Right kidney (tissue), 9 donors: ENCODE measurements at places on chromosomes 16 and 17.

- DNase-seq, result no peak
Observed at GRCh38 chr16:56980792-56981724, 8.3 kb upstream of the NLRC5 start.

DNA sequence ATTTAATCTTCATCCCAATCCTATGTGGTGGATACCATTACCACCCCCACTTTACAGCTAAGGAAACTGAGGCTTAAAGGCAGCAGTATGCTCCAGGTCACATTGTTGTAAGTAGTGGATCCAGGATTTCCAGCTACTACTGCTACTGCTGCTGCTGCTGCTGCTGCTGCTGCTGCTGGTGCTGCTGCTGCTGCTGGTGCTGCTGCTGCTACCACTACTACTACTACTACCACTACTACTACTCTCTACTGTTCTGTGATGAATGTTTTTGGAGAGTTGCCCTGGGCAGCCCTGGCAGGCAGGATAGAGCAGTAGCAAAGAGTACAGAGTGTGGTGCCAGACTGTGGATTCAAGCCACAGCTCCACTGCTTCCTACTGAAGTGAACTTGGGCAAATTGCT, 49.3 kb upstream of the SLC12A3 start:
- no peak for DNase-seq

GRCh38 chr16:65922923-65923322, 443.6 kb upstream of the CDH5 start:
- no peak for DNase-seq

DNA sequence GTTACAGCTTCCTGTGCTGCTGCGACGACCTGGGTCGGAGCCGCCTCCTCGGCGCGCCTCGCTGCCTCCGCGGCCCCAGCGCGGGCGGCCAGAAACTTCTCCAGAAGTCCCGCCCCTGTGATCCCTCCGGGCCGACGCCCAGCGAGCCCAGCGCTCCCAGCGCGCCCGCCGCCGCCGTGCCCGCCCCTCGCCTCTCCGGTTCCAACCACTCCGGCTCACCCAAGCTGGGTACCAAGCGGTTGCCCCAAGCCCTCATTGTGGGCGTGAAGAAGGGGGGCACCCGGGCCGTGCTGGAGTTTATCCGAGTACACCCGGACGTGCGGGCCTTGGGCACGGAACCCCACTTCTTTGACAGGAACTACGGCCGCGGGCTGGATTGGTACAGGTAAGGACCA, 746 bp downstream of the HS3ST2 start:
- DNase-seq, result no peak

DNA sequence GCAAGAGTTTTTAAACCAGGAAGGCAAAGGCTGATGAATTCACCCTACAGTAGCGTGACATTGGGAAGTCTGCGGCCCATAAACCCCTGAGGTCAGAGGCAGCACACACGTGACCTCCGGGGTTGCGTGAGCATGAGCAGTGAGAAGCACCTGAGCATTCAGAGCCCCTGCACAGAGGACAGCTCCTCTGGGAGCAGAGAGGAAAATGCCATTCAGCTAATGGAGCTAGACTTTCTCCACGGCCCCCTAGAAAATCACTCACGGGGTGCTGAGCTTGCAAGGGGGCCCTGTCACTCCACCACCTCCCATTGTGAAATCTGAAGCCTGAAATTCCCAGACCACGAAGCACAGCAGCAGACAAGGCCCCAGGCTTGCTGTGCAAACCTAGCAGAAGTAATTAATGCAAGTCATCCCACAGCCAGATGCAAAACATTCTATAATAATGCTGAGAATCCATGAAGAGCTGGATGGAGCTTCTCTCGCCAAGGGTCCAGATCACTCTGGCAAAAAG, 114.9 kb upstream of the RCVRN start:
- DNase-seq, result peak; percentile 51

DNA sequence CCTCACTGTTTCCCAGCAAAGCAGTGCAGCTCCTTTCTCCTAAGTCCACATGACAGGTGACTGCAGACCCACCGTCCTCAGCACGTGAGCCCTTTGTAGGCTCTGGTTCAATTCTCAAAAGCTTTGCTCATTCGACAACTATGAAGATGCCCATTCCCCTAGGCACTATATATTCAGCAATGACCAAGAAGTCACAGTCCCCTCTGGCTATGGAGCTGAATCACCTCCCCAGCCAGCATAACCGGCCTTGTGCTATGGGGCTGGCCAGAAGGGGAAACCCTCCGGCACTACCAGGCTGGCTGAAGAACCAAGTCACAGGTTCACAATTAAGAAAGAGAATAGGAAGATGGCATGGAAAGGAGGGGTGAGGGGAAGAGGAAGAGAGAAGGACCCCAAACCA, 139.7 kb downstream of the WSCD1 start:
- DNase-seq, result no peak

GRCh38 chr17:81582341-81582740, 30.2 kb upstream of the FAAP100 start:
- no peak for DNase-seq

- DNase-seq, result no peak
Observed at GRCh38 chr17:55275894-55276804, 11.4 kb downstream of the HLF start.

- no peak for DNase-seq
Observed at GRCh38 chr17:74814453-74814852, 38.3 kb upstream of the NAT9 start.

GRCh38 chr16:50909831-50910735, 168.2 kb downstream of the CYLD start:
- DNase-seq, result no peak

DNA sequence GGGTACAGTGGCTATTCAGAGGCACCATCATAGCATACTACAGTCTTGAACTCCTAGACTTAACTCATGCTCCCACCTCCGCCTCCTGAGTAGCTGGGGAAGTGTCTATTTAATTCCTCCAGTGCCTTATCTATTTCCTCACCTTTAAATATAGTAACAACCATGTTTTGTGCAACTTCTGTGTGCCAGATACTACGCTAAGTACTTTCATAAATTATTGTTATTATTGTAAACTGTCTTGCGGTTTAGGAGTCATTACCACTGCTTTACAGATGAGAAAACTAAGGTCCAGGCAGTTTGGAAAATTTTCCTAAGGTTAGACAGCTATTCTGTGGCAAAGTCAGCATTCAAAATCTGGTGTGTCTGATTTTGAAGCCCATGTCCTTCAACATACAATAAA, 359.1 kb upstream of the XYLT1 start:
- no peak for DNase-seq

GRCh38 chr16:69435977-69436820, 11.8 kb downstream of the CYB5B start:
- no peak for DNase-seq

DNA sequence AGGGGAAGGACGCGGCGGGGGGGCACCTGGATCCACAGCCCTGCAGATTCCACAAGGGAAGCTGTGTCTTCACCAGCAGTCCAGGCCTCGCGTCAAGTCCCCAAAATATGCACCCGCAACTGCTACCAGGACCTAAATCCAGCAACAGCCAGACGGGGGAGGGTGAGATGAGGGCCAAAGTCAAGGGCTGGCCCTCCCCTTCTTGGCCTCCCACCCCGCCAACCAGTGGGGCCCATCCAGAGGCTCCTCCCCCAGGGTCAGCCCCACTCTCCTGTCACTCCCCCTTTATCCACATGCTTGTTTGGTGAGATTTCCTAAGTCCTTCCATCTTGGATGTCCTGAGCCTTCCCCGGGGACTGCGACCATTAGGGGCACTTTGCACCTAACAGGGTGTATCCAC, 138.7 kb downstream of the ENGASE start:
- DNase-seq, result no peak

DNA sequence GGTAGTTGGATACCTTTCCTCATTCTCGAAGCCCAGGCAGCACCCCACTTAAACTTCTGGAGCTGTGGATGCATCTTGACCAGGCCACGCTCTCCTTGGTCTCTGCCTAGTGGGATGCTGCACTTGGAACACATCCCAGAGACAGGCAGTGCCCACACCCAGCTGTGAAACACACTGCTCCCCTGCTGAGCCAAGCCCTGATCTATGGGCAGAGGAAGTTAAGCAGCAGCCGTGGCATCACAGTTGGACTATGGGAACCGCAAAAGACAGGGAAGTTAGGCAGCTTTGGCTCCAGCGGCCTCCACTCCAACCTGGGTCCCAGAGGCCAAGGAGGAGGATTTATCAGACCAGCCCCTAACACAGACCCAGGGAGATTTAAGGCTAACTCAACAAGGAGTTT, 284.8 kb upstream of the CCL2 start:
- DNase-seq, result no peak

DNA sequence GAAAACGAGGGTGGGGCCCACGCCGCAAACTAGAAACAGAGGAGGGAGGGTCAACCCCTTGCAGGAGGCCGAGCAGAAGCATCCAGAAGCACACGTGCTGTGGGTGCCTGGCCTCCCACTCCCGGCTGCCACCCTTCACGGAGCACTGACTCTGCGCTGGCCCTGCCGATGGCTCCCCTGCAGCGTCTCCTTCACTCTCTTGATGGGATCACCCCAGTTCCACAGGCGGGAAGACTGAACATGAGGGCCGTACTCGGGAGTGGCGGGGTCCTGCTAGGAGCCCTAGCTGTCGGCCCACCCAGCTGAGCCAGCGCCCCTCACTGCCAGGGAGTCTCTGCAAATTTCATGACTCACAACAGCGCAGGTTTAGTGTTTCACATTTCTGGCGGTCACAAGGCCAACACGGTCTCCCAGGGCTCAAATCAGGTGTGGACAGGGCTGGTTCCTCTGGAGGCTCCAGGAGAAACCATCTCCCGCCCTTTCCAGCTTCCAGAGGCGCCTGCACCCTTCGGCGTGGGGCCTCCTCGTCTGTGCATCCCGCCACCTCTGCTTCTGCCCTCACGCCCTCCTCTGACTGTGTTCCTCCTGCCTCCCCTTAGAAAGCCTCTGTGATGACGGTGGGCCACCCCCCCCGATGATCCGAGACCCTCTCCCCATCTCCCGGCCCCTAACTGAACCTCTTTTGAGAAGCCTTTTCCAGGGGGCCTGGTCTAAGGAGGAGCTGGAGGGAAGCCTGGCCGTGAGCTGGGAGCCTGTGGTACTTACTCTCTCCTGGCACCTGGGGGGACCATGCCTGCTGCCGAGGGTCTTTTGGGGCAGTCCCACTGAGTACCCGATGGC, 2.0 kb downstream of the PTX4 start:
- DNase-seq, result no peak

GRCh38 chr16:80788027-80788426, 16.4 kb downstream of the CDYL2 start:
- DNase-seq, result no peak

DNA sequence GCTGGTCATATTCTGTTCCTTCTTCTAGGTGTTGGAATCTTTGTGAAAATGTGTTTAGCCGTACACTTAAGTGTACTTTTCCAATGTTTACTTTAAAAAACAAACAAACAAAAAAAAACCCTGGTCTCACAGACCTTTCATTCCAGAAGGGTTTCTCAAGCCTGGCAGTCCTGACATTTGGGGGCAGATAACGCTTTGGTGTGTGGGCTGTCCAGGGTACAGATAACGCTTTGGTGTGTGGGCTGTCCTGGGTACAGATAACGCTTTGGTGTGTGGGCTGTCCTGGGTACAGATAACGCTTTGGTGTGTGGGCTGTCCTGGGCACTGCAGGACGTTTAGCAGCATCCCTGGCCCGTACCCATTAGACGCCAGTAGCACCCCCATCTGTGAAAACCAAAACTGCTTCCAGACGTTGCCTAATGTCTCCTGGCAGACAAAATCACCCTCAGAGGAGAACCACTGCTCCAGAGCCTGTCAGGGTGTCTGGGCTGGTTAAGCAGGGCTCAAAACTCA, 15.2 kb upstream of the FLCN start:
- DNase-seq, result no peak

DNA sequence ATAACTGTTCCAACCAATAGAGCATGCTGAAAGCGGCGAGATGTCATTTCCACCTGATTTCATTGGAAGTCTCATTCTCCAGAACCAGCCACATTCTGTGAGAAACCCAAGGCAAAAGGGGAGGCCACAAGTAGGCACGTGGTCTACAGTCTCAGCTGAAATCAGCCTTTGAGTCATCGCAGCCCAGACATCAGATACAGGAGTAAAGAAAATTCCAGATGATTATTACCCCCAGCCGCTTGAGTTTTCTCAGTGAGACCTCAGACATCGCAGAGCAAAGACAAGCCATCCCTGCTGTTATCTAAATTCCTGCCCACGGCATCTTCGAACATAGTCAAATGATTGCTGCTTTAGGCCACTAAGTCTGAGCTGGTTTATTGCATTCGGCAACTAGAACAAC, 23.1 kb downstream of the STAT3 start:
- DNase-seq, result no peak

DNA sequence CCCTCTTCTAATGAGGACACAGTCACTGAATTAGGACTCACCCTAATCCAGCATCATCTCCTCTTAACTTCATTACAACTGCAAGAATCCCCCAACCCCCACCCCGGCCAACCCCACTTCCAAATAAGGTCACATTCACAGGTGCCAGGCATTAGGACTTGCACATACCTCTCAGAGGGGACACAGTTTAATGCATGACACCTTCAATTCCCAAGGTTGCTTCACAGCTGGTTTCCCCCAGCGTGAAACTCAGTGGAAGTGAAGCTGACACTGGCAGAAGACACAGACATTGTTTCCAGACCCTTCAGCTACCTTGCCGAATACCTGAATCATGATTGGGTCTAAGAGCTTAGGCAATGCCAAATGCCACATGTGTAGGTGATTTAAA, 217.0 kb upstream of the DYNLRB2 start:
- no peak for DNase-seq

DNA sequence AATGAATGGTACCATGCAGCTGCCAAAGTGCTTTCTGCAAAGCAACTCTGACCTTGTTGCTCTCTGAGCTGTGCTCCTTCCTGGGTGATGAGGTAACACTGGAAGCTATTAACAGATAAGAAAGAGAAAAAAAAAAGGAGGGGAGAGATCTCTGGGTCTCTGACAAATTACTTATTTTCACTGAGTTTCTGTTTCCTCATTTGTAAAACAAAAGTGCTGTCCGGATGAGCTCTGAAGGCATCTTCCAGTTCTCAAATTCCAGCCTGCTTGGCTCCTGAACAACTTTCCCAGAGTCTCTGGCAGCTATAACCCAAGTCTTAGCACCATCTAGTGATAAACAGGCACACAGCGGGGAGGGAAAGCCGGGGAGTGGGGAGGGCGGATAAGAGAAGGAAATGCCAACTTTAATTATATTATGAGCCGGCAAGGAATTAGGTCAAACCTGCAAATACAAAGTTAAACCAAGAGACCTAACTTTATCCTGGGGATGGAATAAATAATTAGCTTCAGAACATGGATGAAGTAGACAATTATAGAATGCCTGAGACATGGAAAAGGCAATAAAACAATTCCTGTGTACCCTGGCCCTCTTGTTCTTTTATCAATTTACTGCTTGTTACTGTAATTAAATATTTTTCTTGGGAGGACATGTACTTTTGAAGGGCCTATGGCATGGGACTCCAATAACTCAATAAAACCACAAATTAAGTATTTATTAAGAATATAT, 61.3 kb upstream of the KIFC3 start:
- no peak for DNase-seq

GRCh38 chr17:61361084-61361483, 38.6 kb upstream of the TBX2 start:
- DNase-seq, result no peak

DNA sequence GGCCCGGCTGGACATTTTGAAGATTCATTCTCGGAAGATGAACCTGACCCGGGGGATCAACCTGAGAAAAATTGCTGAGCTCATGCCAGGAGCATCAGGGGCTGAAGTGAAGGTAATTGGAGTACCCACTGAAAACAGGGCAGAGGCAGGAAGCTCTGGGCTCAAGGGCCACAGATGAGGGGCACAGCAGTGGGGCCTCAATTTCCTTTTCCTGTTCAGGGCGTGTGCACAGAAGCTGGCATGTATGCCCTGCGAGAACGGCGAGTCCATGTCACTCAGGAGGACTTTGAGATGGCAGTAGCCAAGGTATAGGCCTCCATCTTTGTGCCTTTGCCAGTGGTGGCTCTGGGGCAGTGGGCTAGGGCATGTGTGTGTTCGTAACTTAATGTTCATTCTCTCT, 4.0 kb upstream of the FTSJ3 start:
- DNase-seq, result no peak
